ENCODE measurements at places on chromosomes 11 and 22. TPM values are rescaled to one million over a fixed set of nuclear protein-coding genes. Genes with fewer than 3 reads are reported as not detected.

Gene RPS3
- 622 TPM for total RNA-seq

Gene MS4A6E
- total RNA-seq, result not detected

Gene CNGA4
- 0.63 TPM for total RNA-seq

Gene INPP5J
- total RNA-seq, result 3.1 TPM

Gene AQP11
- 6.6 TPM for total RNA-seq

Gene PGM2L1
- total RNA-seq, result 133 TPM

Gene TNNI2
- total RNA-seq, result not detected

Gene MIOX
- not detected for total RNA-seq

Gene RIC3
- 61.0 TPM for total RNA-seq

Gene CRYAB
- total RNA-seq, result 16.0 TPM

Gene RASSF7
- total RNA-seq, result 4.4 TPM

Gene FXYD6
- 222 TPM for total RNA-seq

Gene SHISA8
- not detected for total RNA-seq

Gene BAIAP2L2
- 0.31 TPM for total RNA-seq

Gene F2
- 0.63 TPM for total RNA-seq

Gene MS4A15
- not detected for total RNA-seq

Gene C11orf86
- not detected for total RNA-seq

Gene SCGB1A1
- not detected for total RNA-seq

Measured in parietal lobe (tissue), 2 donors.